ENCODE measurements at places on chromosomes 5 and 9. TPM values are rescaled to one million over a fixed set of nuclear protein-coding genes. Genes with fewer than 3 reads are reported as not detected.

GRCh38 chr9:71144495-71144894 lies 23.1 kb upstream of the TRPM3 start:
- DNase-seq = no peak

GRCh38 chr9:96163712-96164111 lies 138.3 kb downstream of the HSD17B3 start:
- DNase-seq = no peak

DNA sequence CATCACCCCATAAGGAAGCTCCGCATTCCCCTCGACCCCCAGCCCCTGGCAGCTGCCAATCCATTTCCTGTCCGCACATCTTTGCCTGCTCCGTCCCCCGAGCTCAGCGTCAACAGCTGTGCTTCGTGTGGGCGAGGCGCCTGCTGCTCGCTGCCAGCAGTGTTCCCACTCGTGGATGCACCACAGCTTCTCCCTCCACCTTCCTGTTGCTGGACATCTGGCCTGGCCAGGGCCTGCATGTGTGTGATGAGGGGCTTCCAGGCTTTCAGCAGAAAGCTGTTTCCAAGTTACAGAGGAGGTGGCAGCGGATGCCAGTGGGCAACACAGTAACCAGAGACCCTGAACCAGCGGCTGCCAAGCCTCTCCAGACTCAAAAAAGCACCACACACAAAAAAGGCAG lies 86.0 kb downstream of the PRRT1B start:
- peak; percentile 54 for DNase-seq

DNA sequence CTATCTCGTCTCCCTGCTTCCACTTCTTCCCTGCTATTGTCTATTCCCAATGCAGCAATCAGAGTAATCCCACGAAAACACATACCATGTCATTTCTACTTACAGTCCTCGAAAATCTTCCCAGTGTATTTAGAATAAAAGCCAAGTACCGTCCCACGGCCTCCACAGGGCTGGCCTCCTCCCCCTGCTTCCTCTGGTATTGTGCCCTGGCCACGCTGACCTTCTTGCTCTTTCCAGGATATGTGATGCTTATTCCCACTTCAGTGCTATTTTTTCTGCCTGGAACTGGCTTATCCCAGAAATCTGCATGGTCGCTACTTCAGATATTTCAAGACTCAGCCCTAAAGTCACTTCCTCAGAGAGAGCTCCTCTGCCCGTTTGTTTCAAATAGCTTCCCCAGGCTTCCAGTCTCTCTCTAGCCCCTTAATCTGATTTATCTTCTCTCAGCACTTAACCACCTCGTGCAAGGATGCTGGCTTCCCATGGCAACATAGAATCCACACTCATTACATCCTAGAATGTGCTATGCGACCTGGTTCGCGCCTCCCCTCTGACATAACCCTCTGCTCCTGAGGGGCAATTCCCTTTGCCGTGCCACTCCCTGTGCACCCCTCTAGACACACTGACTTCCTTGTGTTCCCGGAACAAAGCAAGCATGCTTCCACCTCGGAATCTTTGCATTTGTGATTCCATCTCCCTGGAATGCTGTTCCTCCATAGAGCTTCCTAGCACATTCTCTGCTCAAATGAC lies 365.9 kb downstream of the ZSWIM6 start:
- no peak for DNase-seq

DNA sequence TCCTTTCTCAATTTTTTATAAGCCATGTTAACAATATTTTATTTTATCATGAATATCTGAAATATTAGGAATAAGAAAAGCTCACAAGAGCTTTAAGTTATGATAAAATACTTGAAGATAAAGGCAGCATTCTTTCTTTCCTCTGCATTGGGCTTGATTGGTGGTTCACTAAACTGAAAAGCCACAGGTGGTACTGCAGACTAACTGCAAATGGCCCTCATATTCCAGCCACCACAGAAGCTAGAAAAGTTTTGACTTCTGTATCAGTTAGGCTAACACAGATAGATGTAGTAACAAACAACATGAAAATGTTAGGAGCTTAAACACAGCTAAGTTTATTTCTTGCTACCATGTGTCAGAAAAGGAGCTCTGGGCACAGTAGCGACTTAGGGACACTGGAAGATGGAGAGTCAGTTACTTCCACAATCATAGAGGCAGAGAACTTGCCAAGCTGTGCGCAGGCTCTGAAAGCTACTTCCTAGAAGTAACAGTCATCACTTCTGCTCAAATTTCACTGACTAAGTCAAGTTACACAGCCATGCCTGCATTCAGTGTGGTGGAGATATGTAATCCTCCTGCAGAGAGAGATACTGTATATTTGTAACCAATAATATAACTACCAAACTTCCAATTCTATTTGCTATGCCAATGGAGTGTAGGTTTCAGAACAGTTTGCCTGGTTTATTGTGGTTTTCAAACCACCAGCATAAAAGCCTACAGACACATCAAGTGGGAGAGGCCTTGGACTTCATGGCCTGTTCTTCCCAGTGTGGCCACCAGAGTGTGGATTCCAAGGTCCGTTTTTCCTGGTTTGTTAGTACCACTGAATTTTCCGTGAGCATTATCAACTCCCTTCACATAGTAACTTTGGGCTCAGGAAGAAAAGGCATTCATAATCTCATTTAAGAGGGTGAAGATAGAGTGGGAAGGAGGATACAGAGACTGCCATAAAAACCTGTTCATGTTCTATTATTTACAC lies 268.3 kb downstream of the PJA2 start:
- no peak for DNase-seq

DNA sequence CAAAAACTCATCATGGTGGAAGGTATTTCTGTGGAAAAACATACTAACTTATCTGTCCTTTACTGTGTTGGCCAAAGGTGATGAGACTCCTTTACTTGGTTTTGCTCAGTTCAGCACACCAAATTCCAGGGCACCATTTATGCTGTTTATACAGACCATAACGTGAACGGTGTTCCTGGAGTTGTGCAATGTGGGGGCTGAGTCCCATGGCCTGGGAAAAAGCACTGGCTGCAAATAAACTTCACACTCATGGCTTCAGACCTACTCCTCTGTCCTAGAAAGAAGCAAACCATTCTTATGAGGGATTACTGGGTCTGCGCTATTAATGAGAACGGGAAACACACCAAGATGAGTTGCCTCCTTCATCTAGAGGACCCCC lies 10.4 kb downstream of the FREM1 start:
- no peak for DNase-seq

- no peak for DNase-seq
Observed at GRCh38 chr5:133381571-133382365, 230.6 kb downstream of the FSTL4 start.

DNA sequence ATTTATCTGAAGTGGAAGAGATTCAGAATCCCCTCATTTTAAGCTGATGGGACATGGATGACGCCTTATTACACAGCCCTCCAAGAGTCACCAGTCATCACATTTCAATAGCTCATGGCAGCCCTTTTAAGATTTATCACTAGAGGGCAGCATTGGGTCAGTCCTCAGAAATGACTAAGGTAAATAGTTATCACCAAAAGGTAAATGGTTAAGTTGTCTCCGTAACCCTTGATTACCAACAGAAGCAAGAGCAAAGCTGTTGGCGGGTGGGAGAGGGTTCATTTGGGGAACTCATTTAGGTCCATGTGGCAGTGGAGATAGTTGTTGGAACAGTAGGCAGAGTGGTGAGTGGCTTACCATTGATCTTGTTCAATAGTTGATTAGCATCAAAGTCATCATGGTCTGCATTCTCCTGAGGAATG lies 12.0 kb upstream of the C9 start:
- peak; percentile 82 for DNase-seq

- DNase-seq = no peak
Observed at GRCh38 chr9:107827304-107827703, 337.7 kb upstream of the KLF4 start.

GRCh38 chr5:5258564-5258963 lies 118.4 kb downstream of the ADAMTS16 start:
- DNase-seq = no peak

DNA sequence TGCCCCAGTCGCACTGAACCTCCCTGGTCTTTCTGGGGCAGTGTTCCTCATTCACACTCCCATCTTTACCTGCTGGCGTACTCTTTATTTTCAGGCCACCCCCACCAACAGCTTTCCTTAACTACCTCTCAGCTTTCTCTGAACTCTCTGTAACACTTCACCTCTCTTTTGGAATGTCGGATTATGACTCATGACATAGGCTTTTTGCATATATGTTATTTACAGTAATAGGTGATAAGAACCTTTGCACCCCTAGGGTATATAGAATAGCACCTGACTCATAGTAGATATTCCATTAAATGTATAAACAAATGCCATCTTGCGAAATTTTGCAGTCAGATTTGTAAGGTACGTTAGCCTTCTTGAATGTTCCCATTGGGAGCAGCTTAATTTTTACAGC lies 52.9 kb upstream of the MIER3 start:
- no peak for DNase-seq

DNA sequence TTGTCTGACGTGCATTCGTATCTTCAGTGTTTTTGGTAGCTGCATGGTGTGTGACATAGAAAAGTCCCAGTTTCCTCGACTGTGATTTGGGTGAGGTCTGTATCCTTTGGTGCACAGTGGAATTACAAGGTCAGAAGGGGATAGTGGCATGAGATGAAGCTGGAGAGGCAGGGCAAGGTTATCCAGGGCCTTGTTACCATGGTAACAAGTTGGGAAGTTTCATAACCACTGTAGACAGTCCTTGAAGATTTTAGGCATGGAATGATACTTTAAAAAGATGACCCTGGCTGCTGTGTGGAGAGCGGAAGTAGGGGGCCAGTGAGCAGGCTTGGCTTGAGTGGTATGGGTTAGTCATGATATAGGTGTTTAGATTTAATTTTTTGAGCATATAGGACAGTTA lies 11.9 kb downstream of the EHMT1 start:
- DNase-seq = no peak

DNA sequence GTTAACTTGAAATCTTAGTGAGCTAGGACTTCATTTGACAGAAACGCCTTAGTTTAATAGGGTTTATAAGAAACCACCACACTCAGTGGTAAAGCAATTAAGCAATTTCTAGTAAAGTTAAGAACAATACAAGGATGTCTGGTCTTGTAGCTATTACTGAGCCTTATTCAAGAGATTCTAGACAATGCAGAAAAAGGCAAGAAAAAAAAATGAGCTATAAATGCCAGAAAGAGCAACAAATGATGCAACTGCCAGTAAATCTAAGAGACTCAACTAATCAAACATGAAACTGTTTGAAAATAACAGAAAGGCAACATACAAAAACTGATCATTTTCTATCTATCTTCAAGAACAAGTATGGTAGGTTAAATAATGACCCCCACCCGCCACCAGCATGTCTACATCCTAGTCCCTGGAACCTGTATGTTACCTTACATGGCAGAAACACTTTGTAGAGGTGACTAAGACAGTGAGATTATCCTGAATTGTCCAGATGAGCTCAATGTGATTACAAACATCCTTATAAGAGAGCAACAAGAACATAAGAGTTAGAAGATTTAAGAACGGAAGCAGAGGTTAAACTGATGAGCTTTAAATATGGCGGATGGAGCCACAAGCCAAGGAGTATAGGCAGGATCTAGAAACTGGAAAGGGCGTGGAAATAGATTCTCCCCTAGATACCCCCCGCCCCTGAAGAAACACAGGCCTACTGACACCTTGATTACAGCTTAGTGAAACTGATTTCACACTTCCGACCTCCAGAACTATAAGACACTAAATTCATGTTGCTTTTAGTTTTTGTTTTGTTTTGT lies 93.0 kb downstream of the SUSD1 start:
- no peak for DNase-seq

DNA sequence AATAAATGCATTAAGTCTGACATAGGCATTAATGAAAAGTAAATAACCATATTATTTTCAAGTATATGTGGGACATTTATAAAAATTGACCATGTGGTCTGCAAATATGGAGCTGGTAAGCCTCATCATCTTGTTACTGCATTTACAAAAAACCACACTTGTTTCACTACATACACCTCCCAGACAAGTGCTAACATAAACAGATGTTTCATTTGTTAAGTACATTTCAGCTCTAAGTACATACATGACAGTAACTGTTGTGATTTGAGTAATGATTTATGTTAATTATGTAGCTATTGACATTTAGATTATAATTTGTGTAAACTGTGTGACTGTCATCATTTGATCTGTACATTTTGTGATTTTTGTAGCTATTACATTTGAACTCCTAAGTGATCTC lies 13.9 kb downstream of the IDNK start:
- no peak for DNase-seq

DNA sequence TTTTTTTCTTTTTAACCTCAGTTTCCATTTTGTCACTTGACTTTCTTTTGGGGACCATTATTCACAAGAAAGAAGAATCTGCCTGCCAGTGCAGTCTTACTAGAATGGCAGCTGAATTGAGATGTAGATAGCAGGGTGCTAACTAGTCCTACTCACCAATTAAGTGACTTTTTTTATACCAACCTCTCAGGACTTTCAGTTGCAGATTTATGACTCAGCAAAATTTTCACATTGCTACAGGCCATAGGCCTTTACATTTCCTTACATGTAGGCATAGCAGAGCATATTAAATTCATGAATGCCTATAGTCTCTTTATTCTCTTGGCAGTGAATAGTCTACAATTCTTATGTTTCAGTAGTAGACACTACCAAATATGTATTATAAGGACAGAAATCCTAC lies 54.0 kb upstream of the FKTN start:
- DNase-seq = no peak

SH3TC2 gene
- not detected for total RNA-seq

PCDHGB2 gene
- 0.97 TPM for total RNA-seq

KIF24 gene
- 6.2 TPM for total RNA-seq
